T-helper 22 cell (primary cell): ENCODE measurements at places on chromosomes 7 and 10.

GRCh38 chr10:115503546-115503945, 410.4 kb downstream of the ATRNL1 start:
- DNase-seq = no peak

GRCh38 chr10:75129537-75129936, 18.1 kb downstream of the SAMD8 start:
- no peak for DNase-seq

DNA sequence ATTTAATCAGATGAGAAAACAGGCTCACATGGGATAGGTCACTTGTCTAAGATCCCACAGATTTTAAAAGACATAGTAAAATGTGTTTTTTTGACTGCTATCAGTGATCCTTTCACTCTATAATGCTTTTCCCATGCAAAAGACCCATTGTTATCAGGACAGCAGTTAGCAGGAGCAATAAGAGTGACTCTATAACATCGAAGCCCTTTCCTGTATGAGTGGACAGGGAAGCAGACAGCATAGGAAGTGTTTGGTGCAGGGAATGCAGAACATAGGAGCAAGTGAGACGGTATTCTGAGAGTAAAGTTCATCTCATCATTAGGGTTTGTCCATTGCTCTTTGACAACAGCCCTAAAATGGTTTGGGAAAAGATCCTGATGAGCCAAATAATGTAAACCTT, 68.5 kb downstream of the SLC25A13 start:
- DNase-seq = no peak

DNA sequence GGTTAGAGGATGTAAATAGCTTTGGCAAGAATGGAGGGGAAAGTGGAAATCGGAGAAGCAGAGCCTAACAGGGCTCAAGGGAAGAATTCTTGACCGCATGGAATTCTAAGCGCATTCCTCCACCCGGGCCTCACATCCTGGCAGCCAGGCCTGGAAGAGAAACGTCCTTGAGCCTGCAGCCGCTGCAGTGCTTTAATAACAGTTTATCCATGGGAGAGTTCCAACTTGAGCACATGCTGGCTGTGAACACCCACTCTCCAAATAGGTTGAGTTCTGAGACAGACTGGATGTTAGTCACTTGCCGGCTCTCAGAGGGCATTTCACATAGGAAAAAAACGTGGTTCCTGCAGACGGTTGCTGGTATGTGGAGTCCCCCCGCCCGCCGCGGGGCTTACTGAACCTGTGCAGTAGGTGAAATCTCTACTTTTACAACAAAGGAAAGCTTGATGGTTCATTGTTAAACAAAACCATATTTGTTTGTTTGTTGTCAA, 61.4 kb upstream of the STEAP1B start:
- no peak for DNase-seq

DNA sequence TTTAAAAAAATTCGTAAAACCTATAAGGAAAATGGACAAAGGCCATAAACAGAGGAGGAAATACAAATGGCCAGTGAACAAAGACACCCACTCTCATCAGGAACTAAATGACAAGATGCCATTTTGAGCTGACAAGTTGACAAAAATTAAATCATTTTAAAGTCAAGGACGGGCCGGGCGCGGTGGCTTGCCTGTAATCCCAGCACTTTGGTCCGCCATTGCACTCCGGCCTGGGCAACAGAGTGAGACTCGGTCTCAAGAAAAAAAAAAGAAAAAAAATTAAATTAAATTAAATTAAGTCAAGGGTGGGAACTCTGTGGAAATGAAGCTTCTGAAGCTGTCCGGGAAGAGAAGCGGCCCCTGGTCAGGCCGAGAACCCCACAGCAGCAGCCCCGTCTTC, 1.2 kb upstream of the NOM1 start:
- DNase-seq = no peak

DNA sequence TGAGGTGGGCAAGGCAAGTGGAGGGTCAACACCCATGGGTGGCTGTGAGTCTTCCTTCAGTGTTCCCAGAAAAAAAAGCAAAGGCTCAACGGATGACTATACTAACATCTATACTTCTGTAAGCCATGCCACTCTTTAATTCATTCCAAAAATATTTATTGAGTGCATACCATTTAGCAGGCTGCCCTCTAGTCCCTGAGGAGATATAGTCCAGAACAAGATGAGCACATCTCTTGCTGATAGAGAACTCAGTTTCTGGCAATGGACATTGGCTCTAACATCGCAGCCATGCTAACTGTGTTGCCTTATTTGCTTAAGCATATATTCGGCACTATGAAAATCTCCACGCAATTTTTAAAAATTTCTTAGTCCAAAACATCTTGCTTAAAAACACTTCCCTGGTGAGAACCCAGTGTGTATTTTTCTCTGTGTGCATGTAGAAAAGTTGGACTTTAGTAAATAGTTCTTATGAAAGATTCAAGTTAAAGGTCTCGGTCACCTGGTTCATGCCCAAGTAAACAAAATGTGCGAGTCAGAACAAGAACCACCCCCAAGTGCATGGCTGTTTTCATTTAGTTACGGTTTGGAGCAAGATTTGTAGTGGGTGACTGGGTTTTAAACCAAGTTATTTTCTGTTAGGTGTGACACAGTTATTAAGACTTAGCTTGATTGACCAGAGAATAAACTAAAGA, 69.8 kb downstream of the MET start:
- DNase-seq = no peak

GRCh38 chr10:10853954-10854353, 163.7 kb upstream of the CELF2 start:
- no peak for DNase-seq

DNA sequence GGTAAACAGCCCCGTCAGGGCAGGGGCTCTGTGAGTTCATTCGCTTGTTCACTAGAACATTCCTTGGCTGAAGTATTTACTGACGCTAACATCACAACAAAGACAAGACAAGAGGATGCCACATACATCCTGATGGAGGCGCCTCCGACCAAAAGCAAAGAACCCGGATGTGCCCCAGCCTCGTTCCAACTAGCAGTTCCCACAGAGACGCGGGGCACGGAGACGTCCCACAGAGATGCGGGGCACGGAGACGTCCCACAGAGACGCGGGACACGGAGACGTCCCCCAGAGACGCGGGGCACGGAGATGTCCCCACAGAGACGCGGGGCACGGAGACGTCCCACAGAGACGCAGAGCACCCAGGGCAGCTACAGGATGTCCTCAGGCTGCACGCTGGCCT, 35.4 kb upstream of the CFAP46 start:
- no peak for DNase-seq

DNA sequence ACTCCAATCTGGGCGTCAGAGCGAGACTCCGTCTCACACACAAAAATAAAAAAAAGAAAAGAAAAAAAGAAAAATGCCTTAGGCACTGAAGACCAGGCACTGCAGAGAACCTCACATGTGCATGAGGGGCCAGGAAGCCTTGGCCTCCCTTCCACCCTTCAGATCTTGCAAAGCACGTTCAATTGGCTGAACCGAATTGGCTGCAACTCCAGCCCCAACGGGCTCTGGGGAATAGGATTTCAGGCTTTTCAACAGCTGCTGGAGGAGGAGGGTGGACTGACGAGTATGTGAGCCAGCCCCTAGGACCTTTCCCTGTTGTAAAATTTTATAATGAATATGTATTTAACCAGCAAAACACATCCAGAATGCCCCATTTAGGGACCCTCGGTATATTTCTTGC, 16.7 kb downstream of the TMEM120A start:
- no peak for DNase-seq

GRCh38 chr7:117825132-117825531, 48.1 kb downstream of the CTTNBP2 start:
- DNase-seq = no peak

DNA sequence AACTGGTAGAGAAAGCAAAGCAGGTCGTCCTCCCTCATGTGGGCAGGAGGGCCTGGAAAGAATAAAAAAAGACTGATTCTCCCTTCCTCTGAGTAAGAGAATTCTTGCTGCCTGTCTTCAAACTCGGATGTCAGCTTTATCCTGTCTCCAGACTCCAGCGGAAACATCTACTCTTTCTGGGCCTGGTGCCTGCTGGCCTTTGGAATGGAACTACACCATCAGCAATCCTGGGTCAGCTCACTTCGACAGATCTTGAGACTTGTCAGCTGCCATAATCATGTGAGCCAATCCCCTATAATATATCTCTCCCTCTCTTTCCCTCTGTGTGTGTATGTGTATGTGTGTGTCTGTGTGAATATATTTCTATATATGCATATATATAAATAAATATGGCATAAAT, 411.0 kb upstream of the DPP6 start:
- no peak for DNase-seq

GRCh38 chr7:19116121-19117090, 1.0 kb downstream of the TWIST1 start:
- no peak for DNase-seq

DNA sequence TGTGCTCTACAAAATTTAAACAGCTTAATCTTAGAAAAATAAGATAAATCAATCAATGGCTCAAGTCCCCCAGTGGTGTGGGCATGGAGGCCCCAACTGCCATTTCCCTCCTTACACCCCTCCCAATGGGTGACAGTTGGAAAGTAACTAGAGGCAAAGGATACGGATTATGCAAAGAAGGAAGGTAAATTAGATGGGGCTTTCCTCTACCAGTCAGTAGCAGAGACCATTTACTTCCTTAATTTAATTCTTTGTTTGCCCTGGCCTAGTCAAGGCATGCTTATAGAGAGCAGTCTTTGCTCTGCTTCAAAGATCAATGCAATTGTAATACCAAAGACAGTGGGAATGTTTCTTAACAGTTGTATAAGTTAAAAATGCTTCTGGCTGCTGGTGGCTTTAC, 63.3 kb upstream of the PAPSS2 start:
- DNase-seq = no peak

DNA sequence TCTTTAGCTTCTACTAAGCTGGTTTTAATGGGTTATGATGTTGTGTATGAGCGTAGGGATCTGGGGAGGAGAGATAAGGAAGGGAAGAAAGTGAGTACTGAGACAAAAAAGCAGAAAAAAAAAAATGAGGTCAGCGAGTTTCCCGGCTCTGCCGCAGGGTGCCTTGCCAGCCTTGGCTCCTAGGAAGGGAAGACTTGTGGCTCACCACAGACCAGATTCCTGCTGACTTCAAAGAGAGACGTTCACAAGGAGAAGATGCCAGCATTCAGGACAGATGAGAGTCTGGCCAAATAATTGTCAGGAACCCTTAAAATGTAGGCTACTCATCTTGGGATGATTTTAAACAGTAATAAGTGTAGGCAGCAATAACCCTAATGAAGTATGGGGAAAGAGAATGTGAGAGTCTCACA, 11.4 kb upstream of the FAS start:
- no peak for DNase-seq

GRCh38 chr7:26696978-26697377, 167.4 kb downstream of the SKAP2 start:
- DNase-seq = no peak

DNA sequence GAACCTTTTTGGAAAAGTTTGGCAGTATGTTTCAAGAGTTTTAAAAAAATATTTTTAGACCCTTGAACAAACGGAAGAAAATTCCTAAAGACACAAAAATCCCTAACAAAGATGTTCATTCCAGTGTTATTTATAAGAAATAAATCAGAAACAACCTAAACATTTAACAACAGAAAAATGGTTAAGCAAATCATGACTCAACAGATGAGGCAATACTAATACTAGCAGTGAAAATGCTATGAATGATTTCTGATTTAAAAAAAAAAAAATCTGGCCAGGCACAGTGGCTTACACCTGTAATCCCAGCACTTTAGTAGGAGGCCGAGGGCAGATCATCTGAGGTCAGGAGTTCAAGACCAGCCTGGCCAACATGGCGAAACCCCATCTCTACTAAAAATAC, 61.0 kb downstream of the ARHGAP12 start:
- no peak for DNase-seq

- no peak for DNase-seq
These were observed 31.7 kb downstream of the MKX start for GRCh38 chr10:27713941-27714340.

- no peak for DNase-seq
These were observed 186.7 kb upstream of the PLXDC2 start for GRCh38 chr10:19629567-19629966.
